ENCODE measurements at places on chromosomes 13 and 19. TPM values are rescaled to one million over a fixed set of nuclear protein-coding genes. Genes with fewer than 3 reads are reported as not detected.

The PTGIR gene
- total RNA-seq: 2.4 TPM

DNA sequence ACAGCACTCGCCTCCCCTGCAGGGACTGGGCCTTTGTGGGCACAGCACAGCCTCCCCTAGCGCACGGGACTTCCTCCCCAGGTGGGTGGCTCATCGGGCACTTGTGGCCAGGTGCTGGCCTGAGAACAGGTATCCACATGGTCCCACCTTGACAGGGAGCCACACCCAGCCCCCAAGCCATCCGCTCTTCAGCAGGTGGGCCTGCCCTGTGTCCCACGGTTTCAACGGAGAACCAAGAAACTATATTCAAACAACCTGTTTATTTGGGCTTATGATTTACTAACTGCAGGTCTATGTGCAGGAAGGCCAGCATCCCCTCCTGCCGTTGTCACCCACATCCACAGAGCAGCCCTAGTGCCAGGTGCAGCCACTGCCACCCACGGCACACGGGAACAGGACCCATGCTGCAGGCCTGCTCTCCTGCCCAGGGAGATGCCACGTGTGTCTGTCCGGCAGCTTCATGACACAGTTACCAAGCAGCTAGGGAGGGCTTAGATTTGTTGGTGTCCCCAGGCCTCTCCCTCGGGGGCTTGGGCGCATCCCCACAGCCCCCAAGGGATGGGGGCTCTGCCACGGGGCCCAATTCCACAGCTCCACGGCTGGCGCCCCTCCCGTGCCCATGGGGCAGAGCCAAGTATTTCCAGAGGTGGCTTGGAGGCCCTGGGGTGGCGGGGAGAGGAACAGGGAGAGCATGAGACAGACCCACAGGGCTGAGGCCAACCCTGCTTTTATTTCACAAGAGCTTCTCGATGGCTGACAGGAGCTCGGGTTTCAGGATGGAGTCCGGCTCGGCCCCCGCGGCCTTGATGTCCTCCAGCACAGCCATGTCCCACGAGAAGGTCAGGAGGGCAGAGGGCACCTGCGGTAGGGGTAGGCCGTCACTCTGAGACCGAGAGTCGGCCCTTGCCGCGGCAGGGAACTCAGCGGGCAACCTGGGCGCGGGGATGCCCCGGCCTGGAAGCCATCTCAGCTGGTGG lies 12.5 kb downstream of the UBXN6 start:
- DNase-seq: no peak

GRCh38 chr13:23620613-23621315 lies 50.6 kb downstream of the TNFRSF19 start:
- DNase-seq: no peak

DNA sequence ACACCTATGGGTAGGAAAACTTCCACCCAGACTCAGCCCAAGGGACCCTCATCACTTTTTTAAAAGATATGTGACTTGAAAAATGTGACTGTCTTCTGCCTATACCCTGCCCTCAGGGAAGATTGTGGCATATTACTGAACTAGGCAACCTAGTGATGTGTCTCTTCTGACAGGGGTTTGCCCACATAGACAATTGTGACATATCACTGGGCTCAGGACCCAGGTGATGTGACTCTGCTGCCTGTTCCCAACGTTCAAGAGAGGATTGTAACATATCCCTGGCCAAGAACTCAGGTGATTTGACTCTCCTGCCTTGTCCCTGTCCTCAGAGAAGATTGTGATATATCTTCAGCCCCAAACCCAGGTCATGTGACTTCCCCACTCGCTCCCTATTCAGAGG lies 86.3 kb upstream of the ZNF43 start:
- no peak for DNase-seq

DNA sequence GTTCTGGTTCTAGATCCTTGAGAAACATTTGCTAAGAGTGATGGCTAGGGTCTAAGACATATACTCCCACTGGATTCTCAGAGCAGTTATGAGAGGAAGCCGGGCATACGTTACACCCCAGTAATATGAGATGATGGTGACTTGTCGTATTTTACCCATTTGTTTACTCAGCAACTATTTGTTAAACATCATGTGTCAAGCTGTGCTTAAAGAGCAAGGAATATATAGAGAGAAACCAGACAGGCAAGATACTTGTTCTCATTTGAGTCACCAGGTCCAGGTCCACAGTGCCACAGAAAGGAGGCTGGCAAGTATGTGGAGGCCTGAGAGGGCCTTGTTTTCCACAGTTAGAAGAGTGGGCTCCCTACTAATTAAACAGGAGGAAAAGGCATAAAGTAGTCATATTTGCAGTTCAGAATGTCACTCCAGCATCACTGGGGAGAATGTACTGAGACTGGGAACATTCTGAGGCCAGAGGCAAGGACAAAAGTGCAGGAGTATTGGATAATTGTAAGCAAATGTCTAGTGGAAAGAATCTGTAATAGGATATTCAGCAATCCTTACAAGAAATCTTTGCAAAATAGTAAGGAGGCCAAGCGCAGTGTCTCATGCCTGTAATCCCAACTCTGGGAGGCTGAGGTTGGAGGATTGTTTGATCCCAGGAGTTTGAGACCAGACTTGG lies 142.2 kb downstream of the IRS2 start:
- DNase-seq: no peak

DNA sequence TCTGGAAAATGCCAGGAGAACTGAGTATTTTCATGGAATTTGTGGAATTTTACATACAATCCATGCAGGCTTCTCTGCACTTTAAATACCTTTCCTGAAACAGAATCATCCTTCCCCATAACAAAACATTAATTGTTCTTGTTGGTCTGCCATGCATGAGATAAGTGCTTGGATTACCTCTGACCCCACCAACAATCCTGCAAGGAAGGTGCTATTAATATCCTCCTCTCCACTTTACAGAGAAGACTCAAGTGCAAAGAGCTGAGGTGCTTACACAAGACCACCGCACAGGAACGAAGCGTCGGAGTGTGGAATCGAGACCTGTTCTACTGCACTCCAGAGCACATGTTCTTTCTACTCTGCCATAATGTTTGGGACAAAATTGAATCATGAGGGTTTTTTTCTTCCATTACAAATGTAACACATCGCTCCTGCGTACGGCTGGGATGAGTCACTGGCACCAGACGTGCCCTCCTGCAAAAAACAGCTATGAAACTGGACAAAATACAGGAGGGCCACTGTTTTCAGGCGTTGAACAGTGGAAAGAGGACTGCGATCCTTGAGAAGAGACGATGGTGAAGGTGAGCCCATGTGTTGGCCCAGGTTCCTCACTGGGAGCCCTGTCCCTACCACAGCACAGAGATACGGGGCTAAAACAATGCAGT lies 12.9 kb upstream of the LRRC4B start:
- no peak for DNase-seq
